ENCODE measurements at places on chromosomes 7 and 10. TPM values are rescaled to one million over a fixed set of nuclear protein-coding genes. Genes with fewer than 3 reads are reported as not detected.
A peak's percentile ranks its signal among the peaks of the same experiment; 100 is the strongest.

DNA sequence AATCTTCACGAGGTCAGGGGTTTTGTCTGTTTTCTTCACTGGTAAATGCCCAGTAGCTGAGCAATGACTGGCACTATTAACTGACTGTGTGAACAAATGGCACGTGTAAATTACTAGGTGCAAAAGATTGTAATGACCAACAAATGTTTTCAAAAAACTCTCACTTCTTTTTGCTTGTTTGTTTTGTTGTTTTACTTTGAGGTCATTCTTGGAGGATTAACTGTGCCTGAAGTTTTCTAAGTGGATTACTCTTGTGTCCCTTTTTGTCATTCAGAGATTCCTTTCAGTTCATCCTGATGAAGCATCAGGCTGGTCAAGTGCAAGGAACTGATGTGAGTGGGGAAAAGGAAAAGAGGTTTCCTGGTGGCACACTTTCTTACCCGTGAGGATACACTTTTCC, 74.4 kb upstream of the PPP1R3C start:
- DNase-seq: no peak

GRCh38 chr10:80356563-80356988, at the start of the genes DYDC1 and DYDC2:
DYDC1 (minus strand) TSS chr10:80356755; CDS start chr10:80352601, 4,154 bp downstream.
DYDC2 (plus strand) TSS chr10:80356781; CDS start chr10:80362444, 5,663 bp downstream.
- DNase-seq: peak; percentile 13

DNA sequence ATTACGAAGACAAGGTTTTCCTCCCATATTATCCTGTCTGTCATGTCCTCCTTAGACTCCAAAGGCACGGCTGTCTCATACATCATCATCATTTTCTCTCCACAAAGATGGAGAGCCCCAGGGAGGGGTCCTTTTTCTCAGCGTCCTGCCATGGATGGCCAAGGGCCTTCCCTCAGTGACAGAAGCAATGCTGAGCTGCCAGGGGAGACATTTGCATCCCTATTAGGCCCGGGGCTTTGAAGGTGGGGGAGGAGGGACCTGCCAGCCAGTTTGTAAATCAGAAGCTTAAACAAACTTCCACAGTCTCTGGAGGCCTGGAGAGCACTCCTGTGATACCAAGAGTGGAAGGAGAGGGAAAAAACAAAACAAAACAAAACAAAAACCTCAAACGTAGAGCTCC, 112.4 kb upstream of the ADO start:
- DNase-seq: no peak

DNA sequence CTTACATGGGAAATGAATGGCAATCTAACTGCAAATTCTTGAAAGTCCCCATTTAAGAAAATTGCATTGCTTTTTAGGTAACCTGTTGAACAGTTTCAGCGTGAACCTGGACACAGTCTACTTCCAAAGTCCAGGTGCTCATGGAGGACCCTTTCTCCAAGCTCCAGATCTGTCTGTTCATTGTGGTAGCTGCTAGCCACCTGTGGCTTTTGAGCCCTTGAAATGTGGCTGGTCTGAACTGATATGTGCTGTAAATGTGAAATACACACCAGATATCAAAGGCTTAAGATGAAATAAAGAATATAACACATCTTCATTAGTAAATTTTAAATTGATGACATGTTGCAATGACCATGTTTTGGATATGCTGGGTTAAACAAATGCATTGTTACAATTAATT, 4.2 kb downstream of the CACNB2 start:
- no peak for DNase-seq

DNA sequence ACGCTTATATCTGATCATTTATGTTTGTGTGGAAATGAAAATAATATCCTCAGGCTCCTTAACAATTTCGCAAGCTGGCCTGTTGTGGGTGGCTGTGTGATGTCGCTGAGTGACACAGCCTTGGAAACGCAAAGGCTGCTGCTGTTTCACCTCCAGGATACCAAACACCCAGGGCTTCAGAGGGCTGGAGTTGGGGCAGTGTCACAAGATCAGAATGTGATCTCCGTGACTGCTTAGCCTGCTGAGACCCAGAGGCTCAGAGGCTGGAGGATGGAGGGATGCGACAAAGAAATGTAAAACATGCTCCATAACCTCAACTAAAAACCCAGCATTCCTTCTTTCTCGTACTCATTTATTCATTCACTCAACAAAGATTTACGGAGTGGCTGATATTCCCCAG, 37.2 kb upstream of the BMPER start:
- no peak for DNase-seq

- DNase-seq: no peak
Observed at GRCh38 chr7:2013381-2014311, 219.1 kb downstream of the MAD1L1 start.

The MLXIPL gene
- total RNA-seq: 0.32 TPM

DNA sequence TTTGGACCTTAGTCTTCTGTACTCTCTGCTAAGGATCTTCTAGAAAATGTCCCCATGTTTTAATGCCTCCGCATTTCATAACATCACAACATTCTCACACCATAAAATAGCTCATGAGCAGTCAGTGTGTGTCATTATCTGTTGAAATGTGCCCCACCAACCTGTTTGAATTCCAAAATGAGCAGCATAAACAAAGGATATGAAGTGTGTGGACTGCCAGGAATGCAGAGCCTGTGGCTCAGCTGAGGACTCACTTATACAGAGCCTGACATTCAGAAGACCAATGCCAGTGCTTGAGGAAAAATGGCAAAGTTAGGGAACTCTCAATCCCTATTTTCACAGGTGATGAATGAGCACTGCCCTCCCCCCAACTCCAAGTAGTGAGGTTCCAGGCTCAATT, 621.4 kb downstream of the POM121L12 start:
- DNase-seq: no peak

The CCDC3 gene
- total RNA-seq: 0.32 TPM

Measured in foreskin keratinocyte (primary cell).